SJSA1 (cell line): ENCODE measurements at places on chromosomes 4 and X. TPM values are rescaled to one million over a fixed set of nuclear protein-coding genes. Genes with fewer than 3 reads are reported as not detected.

The RAI2 gene
- total RNA-seq, result 0.13 TPM in 1 of 2 replicates, not detected in the other

GRCh38 chr4:57405359-57405758, 295.2 kb upstream of the IGFBP7 start:
- 0 out of 2 replicates have a peak, but pooled peaks cover 5% of the 10 kb centered on the region for H3K27me3 ChIP-seq
- no peak overlapping the region for H3K4me3 ChIP-seq
- no peaks in the 10 kb centered on the region for H3K4me1 ChIP-seq

- H3K27ac ChIP-seq, result no peak overlapping the region
- peaks cover 11% of the 10 kb centered on the region for H3K4me1 ChIP-seq
- peak overlapping the region; percentile 82 for H3K4me3 ChIP-seq
- H3K36me3 ChIP-seq, result peaks cover 13% of the 10 kb centered on the region
- no peaks in the 10 kb centered on the region for H3K27me3 ChIP-seq
These were observed 373 bp downstream of the ELOVL6 start for GRCh38 chr4:110198049-110198434.

DNA sequence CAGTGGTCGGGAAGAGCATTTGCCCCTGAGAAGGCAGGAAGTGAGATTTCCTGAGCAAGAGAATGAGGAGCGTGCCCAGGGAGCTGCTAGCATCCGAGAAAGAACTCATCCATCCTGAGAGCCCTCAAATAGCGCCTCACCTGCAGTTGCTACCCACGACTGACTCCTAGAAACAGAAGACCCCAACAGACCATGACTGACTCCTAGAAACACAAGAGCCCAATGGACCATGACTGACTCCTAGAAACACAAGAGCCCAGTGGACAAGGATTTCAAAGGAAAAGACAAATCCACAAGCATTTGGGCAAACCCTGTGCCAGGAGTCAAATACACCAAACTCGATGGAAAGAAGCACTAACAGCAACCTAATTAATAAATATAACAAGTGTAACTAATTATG, 575.2 kb upstream of the FRG1 start:
- no peaks in the 10 kb centered on the region for H3K4me1 ChIP-seq
- no peak overlapping the region for H3K4me3 ChIP-seq
- H3K27ac ChIP-seq, result no peak overlapping the region
- DNase-seq, result no peak
- H3K27me3 ChIP-seq, result no peaks in the 10 kb centered on the region

DNA sequence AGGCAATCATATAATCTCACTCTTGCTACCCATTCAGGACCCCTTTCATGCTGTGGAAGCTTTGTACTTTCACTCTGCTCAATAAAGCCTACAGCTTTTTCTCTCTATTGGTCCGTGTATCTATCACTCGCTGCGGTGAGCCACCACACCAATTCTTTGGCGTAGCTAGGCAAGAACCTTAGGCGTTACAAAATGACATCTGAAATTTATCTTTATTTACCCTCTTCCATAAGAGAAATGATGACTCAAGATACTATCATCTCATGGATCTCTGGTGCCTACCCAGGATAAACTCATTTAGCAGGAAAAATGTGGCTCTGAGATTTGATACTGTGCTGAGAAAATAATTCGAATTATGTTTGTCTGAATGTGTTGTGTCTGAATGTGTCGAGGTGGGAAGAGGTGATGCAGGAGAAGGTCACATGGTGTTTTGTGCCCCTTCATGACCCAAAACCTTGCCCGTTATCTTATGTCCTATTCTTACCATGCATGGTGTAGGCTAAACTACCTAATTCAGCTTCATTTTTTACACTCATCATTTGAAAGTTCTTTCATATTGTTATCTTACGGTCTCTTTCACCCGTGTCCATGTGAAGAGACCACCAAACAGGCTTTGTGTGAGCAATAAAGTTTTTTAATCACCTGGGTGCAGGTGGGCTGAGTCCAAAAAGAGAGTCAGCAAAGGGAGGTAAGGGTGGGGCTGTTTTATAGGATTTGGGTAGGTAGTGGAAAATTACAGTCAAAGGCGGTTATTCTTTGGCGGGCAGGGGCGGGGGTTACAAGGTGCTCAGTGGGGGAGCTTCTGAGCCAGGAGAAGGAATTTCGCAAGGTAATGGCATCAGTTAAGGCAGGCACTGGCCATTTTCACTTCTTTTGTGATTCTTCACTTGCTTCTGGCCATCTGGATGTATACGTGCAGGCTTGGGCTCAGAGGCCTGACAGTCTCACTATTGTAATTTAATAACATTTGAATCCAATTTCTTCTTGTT, 41.6 kb upstream of the GIMD1 start:
- no peak overlapping the region for H3K27ac ChIP-seq
- no peak overlapping the region for H3K4me3 ChIP-seq
- H3K4me1 ChIP-seq, result no peaks in the 10 kb centered on the region
- H3K27me3 ChIP-seq, result no peaks in the 10 kb centered on the region
